ENCODE measurements at places on chromosomes 7 and 10.
A peak's percentile ranks its signal among the peaks of the same experiment; 100 is the strongest.

DNA sequence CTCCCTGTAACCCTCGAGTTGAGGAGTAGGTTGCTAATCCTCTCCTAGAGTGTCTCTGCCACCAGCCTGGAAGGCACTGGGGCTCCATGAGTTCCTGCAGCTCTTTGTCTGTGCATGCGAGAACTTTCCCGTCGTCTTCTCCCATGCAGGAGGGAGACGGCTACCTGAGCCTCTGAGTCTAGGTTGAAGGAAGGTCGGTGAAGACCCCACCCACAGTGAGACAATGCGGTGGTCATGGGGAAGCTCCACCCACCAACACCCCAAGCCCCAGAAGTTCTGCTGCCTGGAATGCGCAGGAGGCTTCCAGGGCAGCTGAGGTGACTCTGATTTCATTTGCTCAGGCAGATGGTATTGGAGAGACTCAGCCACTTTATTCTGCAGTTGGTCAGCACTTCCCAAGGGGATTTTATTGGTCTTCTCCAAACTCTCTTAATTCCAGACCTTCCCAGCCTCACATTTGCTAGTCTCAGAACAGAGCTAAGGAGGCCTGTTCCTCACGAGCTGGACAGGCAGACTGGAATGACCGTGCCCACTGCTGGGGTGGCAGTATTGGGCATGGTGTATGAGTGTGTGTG, 36.5 kb downstream of the PTPRE start:
- peak; percentile 76 for DNase-seq

DNA sequence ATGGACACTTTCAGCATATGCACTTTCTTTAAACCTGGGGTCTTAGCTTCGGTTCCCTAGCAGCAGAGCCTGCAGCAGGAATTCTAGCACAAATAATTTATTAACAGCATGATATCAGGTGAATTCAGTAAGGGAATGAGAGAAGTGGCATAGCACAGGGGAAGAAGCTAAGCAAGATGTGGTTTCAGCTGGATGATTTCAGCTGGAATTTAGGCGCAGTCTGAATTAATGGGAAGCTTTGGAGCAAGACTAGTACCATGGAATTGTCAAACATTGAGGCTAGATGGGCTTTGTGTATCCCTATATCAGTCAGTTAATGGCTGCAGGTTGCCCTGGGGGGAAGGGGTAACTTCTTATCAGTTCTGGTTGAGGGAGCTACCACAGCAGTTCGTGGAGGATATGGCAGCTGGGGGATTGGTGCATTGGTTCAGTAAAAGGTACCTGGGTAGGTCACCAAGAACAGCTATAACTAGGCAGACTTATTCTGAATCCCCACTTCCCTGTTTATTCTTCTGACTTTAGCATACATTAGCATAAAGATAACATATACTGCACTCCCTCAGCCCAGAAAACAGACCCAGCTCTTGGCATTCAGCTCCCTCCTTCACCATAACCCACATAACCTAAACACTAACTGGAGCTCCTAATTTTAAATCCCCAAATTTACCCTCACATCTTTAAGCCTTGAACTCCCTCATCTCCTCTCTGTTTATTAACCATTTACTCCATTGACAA, 46.8 kb upstream of the NAMPT start:
- no peak for DNase-seq

DNA sequence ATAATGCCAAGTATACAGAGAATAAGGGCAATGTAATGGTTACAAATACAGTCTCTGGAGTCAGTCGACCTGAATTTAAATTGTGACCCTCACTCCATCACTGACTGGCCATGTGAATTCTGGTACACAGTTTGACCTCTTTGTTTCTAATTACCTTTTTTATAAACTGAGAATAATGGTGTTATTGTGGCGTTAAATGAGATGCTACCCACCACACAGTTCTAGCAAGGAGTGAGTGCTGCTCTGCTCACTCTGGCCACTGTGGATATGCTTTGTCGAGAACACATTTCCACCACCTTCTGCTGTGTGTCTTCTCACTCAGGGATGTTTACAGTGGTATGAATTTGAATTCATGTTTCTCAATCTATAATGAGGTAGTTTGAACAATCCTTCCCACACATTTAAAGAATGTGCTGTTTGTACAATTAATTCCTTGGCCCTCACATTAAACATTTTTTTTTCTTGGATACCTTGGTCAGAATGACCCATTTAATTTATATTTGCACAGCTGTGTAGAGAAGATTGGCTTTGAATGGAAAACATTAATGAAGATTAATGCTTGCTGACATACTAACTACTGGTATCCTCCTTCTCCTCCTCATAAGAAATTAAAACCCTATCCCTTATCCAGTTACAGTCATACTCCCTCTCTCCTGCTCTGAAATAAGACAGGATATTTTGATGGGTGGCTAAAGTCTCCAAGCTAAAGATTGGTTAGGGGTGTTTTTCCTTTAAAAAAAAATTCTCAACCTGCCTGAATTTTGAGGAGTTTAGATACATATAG, 42.4 kb downstream of the PLCE1 start:
- DNase-seq, result no peak

GRCh38 chr10:70331486-70332268, 47.9 kb upstream of the NPFFR1 start:
- no peak for DNase-seq

- peak; percentile 90 for DNase-seq
Measured at GRCh38 chr7:47551668-47552440, 30.1 kb downstream of the TNS3 start.

GRCh38 chr10:116891208-116891607, 41.9 kb downstream of the ENO4 start:
- DNase-seq, result no peak

GRCh38 chr7:152710153-152710442, 34.2 kb upstream of the XRCC2 start:
- DNase-seq, result no peak

- DNase-seq, result no peak
Measured at GRCh38 chr10:61951144-61951483, 49.6 kb downstream of the ARID5B start.
